ENCODE measurements at places on chromosomes 7 and 10.

DNA sequence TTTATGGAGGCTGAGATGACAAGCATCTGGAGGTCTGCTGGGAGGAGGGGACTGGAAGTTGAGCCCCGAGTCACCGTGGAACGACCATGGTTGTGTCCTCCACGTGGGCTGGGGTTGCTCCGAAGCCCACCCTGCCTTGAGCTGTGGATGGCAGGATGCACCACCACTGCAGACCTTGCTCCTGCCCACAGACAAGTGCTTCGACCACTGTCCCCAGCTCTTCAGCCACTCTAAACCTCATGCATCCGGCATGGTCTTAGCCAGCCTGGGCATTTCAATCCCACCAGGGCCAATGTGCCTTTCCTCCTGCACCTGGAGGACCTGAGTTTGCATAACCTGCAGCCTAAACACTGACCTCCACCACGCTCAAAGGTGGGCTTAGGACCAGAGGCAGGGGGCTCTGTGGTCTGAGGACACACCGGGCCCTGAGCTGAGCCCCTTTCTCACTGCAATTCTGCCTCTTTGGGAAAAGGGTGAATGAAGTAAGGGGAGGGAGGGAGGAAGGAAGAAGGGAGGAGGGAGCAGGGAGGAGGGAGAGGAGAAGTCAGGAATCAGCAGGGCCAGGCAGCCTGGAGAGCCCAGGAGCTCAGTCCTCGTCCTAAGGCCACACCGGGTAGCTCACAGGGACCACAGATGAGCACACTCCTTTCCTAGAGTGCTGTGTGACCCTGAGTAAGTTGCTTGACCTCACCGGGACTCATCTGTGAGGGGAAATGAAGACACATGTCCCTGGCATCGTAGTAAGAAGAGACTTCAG, 44.8 kb upstream of the DNAAF5 start:
- no peak for DNase-seq

DNA sequence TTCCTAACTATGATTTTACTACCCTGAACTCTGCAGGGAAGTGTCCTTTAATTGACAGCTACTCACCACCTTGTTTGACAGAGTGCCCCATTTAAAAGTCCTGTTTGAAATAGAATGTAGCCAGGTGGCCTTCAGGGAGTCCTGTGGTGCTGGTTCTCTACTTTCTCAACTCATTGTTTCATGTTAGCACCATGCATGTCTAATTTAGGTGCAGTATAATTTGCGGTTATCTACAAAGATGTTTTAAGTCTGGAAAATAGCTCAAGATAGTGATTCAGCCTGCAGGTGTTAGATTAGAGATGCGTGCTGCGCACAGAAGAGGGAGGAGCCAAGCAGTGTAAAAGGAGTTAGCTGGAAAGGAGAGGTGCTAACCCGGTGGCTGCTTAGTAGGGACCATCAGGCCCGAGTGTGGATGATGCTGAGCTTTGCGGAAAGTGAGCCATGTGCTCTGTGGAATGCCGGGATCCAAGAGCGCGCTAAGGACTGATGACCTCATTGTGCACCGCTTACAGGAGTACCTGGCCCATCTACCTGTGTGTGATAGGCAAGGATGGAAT, 1.2 kb downstream of the CCM2 start:
- peak; percentile 45 for DNase-seq

GRCh38 chr7:137343281-137343841, at the start of gene PTN:
PTN (minus strand) TSS chr7:137343733; CDS start chr7:137254973, 88,760 bp downstream.
- DNase-seq, result no peak

DNA sequence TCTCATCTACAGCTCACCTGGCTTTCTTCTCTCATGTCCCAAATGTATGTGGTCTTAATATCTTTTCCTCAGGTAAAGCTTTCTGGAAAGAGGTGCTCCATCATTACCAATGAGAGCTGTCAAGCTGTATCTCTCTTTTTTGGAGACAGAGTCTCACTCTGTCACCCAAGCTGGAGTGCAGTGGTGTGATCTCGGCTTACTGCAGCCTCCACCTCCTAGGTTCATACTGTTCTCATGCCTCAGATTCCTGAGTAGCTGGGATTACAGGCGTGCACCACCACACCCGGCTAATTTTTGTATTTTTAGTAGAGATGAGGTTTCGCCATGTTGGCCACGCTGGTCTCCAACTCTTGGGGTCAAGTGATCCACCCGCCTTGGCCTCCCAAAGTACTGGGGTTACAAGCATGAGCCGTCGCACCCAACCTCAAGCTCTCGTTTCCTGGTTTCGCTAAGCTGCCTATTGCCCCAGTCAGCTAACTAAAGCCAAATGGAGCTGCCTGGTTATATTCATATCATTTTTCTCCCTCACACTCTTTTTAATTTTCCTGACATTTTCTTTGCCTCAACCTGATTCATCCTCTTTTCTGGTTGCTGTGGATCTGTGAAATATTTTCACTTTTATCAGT, 60.5 kb downstream of the SUFU start:
- DNase-seq, result no peak

DNA sequence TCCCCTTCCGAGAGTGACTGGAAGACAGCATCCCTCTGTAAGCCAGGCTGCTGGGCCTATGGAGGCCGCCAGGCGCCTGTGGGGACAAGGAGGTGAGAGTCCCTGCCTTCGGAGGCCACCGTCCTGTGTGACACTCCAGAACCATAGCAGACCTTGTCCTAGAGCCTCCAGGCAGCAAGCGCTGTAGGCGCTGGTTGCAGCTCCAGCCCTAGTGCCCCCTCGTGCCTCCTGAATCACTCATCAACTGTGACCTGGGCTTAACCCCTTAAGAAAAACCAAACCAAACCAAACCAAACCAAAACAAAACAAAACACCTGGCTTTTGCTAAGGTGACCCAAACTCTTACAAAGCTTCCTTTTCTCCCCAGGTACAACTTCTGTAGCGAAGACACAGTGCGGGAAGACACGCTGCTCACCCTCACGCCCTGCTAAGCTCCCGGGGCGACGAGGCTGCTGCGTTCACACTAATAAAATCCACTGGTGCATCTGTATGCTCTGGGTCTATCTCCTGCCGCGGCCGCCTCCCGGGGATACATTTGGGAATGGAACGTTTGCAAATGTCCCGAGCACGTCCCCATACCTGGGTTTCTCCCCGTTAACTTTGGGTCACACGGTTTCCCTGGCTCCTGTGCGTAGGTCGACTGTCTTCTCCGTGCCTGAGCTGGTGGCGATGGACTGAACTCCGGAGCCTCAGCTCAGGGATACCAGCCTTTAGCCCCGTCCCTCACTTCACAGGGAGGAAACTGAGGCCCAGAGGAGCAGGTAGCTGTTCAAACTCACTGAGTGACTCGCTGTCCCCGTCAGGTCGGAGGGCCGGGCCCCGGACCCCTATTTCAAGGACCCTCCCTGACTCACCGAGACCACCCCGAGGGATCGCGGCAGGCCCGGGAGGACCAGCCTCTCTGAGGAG, 11.8 kb upstream of the PNLIPRP2 start:
- DNase-seq, result no peak

DNA sequence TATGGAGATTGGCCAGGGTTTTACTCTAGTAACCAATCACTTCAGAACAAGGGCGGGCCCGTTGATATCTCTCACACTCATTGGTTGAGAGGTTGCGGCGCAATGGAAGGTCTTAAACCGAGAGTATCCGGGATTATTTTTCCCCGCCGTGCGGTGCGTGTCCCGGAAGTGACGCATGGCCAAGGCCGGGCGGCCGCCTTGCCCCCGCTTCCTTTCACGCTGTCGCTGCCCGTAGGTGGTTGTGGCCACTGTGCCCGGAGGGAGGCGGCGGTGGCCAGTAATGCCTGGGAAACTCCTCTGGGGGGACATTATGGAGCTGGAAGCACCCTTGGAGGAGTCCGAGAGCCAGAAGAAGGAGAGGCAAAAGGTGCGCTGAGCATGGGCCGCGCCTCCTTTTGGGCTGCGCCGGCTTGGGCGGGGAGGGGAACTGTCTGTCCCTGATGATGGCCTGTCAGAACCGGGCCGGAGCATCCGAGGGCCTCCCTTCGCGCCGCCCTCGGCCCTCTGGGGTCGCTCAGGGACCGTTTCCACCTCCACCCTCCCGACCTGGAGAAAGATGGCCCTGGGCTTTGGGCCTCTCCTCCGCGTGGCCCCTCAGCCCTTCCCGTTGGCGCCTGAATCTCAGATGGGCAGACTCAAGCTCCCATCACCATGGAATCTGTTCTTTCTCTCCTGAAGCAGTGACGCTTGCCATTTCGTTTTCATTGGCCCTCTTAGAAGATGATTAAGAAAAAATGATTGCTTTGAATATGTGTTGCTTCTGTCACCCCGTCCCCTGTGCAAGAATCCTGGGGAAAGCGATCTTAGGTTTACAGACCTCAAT, at the start of gene DDX50:
Gene DDX50, plus strand, starts transcription at position 211 of the 823 bp plus-strand sequence. Its CDS starts 70 bp downstream, at position 281.
- peak; percentile 89 for DNase-seq

- no peak for DNase-seq
These were observed 33.5 kb upstream of the AUTS2 start for GRCh38 chr7:69564454-69565417.

- DNase-seq, result no peak
These were observed 20.3 kb upstream of the TIAL1 start for GRCh38 chr10:119616882-119617570.

DNA sequence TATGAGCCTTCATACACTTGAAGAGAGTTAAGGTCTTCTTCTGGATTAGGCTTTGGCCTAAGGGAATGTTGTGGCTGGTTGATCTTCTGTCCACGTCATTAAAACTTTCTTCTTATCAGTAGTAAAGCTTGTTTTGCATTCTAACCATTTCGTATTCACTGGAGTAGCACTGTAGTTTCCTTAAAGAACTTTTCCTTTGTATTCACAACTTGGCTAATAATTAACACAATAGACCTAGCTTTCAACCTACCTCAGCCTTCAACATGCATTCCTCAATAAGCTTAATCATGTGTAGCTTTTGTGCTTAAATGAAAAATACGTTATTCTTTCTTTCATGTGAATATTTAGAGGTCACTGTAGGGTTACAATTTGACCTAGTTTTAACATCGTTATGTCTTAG, 42.8 kb downstream of the AKR1C8 start:
- no peak for DNase-seq

DNA sequence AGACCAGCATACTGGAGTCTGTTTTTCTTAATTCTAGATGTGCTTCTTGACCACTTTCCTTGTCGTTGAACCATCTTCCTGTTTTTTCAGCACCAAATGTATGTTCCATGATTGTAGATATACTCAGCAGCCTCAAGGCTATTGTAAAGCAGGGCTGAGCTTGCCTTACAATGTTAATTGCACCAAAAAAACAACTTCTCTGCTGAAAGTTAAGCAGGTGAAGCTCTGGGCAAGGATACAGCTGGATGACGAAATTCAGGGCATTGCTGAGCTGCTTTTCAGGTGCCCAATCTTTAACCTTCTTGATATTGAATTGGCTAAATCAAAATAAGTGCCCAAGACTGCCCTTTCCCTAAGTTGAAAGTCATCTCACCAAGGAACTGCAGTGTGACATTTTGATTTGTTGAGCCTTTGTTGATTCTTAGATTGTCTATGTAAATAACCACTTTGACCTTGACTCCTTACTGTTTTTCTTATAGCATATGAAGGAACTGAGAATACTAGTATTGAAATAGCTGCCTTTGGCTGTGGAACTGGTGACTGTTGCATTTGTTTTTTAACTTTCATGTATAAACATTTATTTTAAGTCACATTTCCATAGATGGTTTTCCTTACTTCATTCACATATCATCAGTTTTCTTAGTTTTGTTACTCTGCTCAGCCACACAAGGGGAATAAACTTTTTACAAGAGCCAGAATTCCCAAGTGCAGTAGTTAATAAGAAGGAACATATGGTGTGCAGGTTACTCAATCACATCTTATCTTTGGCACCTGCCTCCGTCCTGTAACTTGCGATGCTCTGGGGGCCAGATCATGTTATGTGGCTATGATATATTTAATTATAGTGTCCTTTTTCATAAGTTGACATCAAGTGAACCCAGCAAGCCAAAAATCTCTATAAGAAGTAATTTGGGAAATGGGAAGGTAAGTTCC, 3.1 kb downstream of the AHCYL2 start:
- no peak for DNase-seq

GRCh38 chr10:88831709-88832108, 19.9 kb downstream of the ANKRD22 start:
- DNase-seq, result no peak

DNA sequence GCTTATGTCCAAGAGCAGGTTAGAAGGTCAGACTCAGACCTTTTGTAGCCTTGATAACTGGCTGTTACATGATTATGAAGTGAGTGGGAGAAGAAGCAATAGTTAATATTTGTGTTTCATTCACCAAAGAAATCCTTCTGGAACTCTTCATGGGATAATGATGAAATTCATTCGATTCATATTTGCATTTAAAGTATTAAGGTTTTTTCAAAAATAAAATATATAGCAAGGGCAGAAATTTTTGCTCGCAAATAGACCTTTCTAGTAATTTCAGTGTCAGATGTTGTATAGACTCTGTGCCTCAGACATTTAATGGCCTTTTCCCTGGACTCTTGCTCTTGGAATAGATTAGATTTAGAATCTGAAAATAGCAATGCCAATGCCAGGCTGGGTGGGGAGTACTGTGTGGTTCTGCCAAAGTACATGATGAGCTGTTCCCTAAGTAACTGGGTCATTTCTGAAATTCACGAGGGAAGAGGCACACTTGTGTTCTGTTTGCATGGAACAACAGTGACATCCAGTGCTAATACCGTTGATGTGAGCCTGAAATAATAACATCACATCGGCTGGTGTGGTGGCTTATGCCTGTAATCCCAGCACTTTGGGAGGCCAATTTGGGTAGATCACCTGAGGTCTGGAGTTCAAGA, 119.2 kb downstream of the MBL2 start:
- DNase-seq, result no peak

DNA sequence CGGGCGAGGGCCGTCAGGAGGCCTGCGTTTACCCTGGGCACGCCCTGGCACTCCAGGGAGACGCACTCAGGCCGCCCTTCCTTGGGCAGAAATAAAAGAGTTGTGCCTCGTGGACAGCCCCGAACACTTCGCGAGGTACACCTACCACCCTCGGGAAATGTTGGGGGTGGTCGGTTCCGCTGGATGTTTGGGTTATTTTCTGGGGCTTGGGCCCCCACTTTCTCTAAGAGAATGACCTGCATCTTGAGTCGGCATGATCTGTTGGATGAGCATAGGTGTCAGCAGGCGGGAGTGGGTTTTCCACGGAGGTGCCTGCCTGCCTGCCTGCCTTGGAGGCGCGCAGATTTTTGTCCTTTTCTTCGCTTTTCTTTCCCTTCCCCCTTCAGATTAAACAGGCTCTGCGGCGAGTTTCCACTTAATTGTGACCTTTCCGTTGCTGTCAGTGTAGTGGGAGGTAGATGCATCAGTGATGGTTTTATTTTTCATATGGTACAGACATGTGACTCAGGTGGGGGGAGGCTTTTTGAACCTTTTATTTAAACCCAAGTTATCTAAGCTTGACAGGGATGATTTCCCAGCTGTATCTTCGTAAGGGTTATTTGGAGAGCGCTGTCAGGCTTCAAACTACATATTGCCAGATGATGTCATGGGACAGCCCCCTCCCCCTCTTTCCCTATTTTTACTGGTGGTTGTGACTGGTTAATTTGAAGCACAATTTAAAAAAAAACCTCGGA, 661 bp downstream of the HECTD2 start:
- DNase-seq, result no peak

GRCh38 chr10:64093304-64093703, 572.1 kb downstream of the REEP3 start:
- no peak for DNase-seq
